ENCODE measurements at places on chromosomes 2 and 18. TPM values are rescaled to one million over a fixed set of nuclear protein-coding genes. Genes with fewer than 3 reads are reported as not detected.

GRCh38 chr2:84970210-84970867 is 622 bp upstream of the KCMF1 start:
- H3K36me3 ChIP-seq: no peaks in the 10 kb centered on the region
- peak; percentile 70 for DNase-seq
- peak overlapping the region; percentile 87 for H3K27ac ChIP-seq
- H3K4me1 ChIP-seq: peaks cover 52% of the 10 kb centered on the region
- H3K4me3 ChIP-seq: peak overlapping the region; percentile 99

DNA sequence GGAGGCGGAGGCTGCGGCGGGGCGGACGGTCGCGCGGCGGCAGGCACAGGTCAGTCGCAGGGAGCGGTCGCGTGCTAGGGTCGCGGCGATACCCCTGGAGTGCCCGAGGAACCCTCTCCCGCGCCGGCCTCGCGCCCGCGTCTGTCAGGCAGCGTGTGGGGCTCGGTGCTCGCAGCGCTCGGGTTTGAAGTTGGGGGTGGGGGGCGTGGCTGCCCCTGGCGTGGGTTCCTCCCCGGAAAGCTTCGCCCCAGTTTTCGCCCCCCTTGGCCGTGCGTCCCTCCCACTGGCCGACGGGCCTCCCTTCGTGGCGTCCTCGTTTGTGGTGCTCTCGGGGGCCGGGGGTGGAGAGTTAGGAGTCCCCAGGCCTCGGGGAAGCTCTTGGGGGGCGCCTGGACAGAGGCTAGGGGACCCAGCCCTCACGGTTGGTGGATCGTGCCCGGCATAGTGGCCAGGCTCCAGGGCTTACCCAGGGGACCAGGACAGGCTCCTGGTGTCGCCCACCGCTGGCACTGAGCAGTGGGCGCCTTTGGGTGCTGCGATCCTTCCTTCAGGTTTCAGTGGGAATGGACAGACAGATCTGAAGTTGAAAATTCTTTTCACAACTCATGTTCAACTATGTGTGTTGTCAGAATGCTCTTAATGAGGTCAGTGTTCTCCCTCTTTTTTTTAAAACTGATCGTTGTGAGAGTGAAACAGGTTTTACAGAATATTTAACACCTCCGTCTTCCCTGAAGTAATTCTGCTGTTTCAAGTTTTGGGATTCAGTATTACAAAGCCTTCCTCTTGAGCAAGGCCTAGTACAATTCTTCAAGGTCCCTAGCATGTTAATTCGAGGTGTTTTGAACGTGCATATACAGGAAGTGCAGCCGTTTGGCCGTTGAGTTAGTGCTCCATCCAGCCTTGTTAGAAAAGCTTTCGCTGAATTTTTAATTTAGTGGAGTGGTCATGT is 604 bp downstream of the RALBP1 start:
- no peaks in the 10 kb centered on the region for H3K4me1 ChIP-seq
- H3K27ac ChIP-seq: peak overlapping the region; percentile 95
- no peaks in the 10 kb centered on the region for H3K27me3 ChIP-seq
- H3K4me3 ChIP-seq: peak overlapping the region; percentile 92
- DNase-seq: no peak

DNA sequence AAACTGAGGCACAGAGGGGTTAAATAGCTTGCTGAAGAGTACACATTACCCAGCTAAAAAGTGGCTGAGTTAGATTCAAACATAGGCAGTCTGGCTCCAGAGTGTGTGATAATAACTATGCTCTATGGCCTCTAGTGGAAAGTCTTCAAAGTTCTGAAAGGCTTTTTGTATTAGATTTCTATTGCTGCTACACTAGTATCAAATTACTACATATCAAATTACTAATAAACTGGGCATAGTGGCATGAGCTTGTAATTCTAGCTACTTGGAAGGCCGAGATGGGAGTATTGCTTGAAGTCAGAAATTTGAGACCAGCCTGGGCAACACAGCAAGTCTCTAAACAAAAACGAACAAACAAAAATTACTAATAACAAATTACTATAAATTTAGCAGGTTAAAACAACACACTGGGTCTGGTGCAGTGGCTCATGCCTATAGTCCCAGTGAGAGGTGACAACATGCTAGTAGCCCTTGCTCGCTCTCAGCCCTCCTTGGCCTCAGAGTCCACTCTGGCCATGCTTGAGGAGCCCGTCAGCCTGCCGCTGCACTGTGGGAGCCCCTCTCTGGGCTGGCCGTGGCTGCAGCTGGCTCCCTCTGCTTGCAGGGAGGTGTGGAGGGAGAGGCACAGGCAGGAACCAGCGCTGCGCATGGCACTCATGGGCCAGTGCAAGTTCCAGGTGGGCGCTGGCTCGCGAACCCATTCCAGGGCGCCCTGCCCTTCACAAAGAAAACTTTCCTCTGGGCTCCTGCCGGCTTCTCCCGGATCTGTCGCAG is 38.2 kb upstream of the TWSG1 start:
- H3K36me3 ChIP-seq: no peaks in the 10 kb centered on the region
- H3K27me3 ChIP-seq: no peaks in the 10 kb centered on the region
- no peak overlapping the region for H3K4me3 ChIP-seq
- DNase-seq: no peak

GRCh38 chr2:39546937-39547336 is 109.9 kb upstream of the MAP4K3 start:
- H3K27ac ChIP-seq: no peak overlapping the region
- peaks cover 15% of the 10 kb centered on the region for H3K4me1 ChIP-seq
- DNase-seq: no peak
- H3K36me3 ChIP-seq: no peaks in the 10 kb centered on the region
- H3K27me3 ChIP-seq: no peaks in the 10 kb centered on the region
- H3K4me3 ChIP-seq: no peak overlapping the region

DNA sequence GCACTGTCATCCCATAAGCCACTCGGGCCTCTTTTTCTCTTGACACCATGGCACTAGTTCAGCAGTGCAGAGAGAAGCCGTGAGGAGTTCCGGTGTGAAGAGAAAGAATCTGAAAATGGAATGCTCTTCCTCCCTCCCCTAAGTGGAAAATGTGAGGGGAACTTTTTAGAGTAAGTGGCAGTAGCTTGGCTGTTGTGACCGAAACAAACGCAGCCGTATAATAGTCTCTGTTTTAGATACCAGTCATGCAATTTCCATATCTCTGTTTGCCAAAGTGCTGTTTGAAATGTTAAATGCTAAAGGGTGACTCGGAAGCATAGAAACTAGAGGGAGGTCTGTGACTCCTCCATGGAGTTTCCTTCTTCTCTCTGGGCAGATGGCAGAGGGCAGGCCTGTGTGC is 122.9 kb downstream of the MTCL1 start:
- H3K27me3 ChIP-seq: no peaks in the 10 kb centered on the region
- H3K4me3 ChIP-seq: no peak overlapping the region
- no peak for DNase-seq
- no peak overlapping the region for H3K27ac ChIP-seq
- H3K4me1 ChIP-seq: no peaks in the 10 kb centered on the region

DNA sequence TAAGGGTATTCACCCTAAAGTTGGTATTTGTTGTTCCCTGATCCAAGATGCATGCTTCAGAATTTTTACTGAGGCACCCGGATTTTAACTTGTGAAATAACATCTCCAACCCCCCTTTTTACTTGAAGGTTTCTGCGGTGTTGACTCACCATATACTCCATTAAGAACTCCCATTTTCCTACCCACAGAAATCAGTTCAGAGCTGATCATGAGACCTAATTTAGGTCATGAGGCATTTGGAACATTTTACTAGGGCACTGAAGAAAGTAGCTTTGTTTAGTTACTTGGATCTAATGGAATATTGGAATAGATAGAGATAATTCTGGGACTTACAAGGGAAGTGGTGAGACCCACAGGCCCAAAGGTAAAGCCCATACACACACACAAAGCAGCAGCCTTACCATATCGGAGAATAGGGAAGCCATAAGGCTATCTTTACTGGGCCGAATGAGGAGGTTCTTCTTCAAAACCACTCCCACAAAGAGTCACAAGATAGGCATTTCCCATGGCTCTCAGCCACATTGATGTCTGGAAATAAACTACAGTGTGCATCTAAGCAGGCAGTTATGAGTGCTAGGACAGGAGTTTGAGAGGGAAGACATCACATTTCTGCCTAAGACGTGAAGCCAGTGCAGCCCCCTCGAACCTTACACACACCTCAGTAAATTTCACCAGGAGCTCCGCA is 681.0 kb upstream of the LRRTM4 start:
- H3K36me3 ChIP-seq: no peaks in the 10 kb centered on the region
- H3K4me3 ChIP-seq: no peak overlapping the region
- DNase-seq: no peak
- no peaks in the 10 kb centered on the region for H3K4me1 ChIP-seq
- H3K27ac ChIP-seq: no peak overlapping the region
- no peaks in the 10 kb centered on the region for H3K27me3 ChIP-seq

DNA sequence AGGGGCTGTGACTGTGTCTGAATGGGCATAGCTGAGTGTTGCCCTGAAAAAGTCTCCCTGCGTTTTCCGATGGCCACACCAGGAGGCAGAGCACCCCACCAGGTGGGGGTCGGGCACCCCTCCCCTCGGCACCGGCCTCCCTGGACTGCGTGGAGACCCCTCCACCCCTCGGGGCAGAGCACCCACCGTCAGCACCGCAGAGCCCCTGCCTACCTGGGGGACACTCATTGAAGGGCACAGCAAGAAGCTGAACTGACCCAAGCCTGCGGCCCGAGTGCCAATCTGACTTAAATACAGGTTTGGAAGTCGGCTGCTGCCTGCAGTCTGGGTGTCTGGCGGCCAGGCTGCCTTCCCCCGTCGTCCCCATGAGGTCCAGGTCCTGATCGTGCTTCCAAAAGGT is 69.9 kb downstream of the KCNG2 start:
- H3K36me3 ChIP-seq: peaks cover 1% of the 10 kb centered on the region
- no peak overlapping the region for H3K4me3 ChIP-seq
- no peak for DNase-seq
- no peak overlapping the region for H3K27ac ChIP-seq

- no peak for DNase-seq
- H3K4me3 ChIP-seq: no peak overlapping the region
- no peak overlapping the region for H3K27ac ChIP-seq
- no peaks in the 10 kb centered on the region for H3K36me3 ChIP-seq
- H3K27me3 ChIP-seq: no peaks in the 10 kb centered on the region
These were observed 39.8 kb upstream of the SESTD1 start for GRCh38 chr2:179304424-179304823.

GRCh38 chr2:75170889-75171288 is 28.4 kb downstream of the TACR1 start:
- no peak for DNase-seq
- H3K27ac ChIP-seq: no peak overlapping the region
- no peaks in the 10 kb centered on the region for H3K36me3 ChIP-seq
- H3K4me1 ChIP-seq: no peaks in the 10 kb centered on the region

GRCh38 chr2:164898475-164898874 is 56.9 kb downstream of the SLC38A11 start:
- H3K27ac ChIP-seq: no peak overlapping the region
- H3K27me3 ChIP-seq: no peaks in the 10 kb centered on the region
- no peak for DNase-seq

DNA sequence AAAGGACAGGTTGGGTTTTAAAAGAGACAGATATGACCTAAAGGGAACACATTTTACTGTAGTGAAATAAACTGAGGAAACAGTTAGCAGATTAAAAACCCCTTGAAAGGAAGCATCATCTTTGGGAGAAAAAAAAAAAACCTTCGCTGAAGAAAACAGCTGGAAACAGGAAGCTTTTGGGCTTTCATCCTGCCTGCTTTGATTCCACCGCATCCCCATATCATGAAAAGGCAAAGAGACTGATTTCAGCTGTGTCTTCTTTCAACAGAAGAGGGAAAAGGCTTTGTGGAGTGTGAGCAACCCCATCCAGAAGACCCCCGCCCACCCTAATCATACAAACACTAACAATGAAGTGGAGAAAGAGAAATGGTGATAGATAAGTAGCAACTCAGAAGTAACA is 86.4 kb downstream of the TCF4 start:
- H3K27me3 ChIP-seq: no peaks in the 10 kb centered on the region
- peak overlapping the region; percentile 65 for H3K27ac ChIP-seq
- H3K4me1 ChIP-seq: peaks cover 13% of the 10 kb centered on the region
- DNase-seq: no peak
- no peak overlapping the region for H3K4me3 ChIP-seq

DNA sequence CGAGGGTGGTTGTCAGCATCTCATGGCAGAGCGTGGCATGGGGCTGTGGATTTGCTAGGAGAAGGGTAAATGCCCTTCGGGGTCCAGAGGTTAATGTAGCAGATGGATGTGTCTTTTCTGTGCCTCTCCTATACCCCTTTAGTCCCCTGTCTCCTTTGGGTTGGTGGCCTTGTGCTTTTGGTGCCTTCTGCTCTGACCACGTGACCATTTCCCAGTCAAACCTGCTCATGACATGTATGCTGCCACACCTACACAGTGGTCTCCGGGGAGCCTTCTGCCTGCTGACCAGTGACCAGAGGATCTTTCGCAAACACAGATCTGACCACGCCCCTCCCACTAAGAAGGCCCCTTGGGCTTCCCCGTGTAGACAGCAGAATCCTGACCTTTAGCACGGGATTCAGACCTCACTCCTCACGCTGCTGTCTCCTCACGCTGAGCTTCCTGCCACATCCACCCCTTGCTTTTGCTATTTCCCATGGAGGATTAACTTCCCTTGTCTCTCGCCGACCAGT is 116.2 kb downstream of the ACOXL start:
- no peaks in the 10 kb centered on the region for H3K4me1 ChIP-seq
- H3K4me3 ChIP-seq: no peak overlapping the region
- no peaks in the 10 kb centered on the region for H3K36me3 ChIP-seq
- H3K27me3 ChIP-seq: peaks cover 4% of the 10 kb centered on the region

DNA sequence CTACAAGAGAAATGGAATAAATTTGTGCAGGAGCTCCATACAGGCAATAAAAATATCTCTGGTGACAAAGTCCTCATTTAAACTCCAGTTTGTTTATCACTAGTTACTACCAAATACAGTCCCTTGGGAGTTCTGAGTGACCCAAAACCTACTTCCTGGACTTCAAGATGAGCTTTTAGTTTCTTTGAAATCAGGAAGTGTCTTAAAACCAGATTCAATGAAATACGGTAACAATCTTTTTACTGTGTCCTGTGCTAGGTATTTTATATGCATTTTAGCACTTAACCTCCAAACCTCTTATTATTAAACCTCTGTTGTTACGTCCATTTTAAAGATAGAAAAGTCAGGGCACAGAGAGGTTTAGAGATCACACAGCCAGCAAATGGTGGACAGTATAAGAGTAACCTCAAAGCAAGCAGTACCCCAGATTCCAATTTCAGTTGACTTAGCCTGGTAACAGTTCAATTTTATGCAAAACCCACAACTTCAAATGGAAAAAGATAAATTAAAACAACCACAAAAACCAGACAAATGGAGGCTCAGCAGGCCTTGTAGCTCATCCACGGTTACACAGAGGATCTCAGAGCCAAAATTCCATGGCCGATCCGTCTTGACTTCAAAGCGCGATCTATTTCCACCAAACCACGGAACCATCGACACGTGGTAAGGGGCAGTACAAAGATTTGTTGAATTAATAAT is 1.3 kb upstream of the KCMF1 start:
- H3K36me3 ChIP-seq: peaks cover 13% of the 10 kb centered on the region
- H3K4me1 ChIP-seq: peaks cover 4% of the 10 kb centered on the region
- peak overlapping the region; percentile 97 for H3K4me3 ChIP-seq
- no peak for DNase-seq

- no peaks in the 10 kb centered on the region for H3K4me1 ChIP-seq
- DNase-seq: no peak
- no peaks in the 10 kb centered on the region for H3K36me3 ChIP-seq
- H3K27me3 ChIP-seq: no peaks in the 10 kb centered on the region
- no peak overlapping the region for H3K27ac ChIP-seq
These were observed 39.6 kb upstream of the PGAP1 start for GRCh38 chr2:196966061-196966460.

The VWC2L gene
- not detected for total RNA-seq

The UCN gene
- 0.51 TPM for total RNA-seq

The FAM228B gene
- 34.9 TPM for total RNA-seq

The CXCR4 gene
- 5.6 TPM for total RNA-seq

The SNTG2 gene
- 2.2 TPM for total RNA-seq

The EGR4 gene
- total RNA-seq: not detected

The LYPD6B gene
- not detected for total RNA-seq

The CNDP1 gene
- not detected for total RNA-seq

The STON1 gene
- total RNA-seq: 4.6 TPM
